ENCODE measurements at places on chromosomes 3 and 15. TPM values are rescaled to one million over a fixed set of nuclear protein-coding genes. Genes with fewer than 3 reads are reported as not detected.

DNA sequence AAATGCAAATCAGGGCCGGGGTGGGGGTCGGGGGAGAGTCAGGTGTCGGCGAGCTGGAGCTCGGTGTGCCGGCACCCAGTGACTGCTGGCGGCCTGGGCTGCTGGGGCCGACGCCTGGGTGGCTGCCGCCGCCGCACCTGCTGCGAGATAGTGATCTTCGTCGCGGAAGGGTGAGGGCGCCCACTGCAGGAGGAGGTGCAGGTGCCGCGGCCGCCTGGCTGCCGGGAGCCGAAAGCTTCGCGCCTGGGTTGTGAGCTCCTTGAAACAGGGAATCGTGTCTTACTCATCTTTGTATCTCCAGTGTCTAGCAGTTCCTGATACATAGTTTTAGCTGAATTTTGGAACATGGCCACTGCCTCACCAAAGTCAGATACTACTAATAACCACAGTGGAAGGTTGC lies 64.0 kb upstream of the CPOX start:
- no peak for DNase-seq

DNA sequence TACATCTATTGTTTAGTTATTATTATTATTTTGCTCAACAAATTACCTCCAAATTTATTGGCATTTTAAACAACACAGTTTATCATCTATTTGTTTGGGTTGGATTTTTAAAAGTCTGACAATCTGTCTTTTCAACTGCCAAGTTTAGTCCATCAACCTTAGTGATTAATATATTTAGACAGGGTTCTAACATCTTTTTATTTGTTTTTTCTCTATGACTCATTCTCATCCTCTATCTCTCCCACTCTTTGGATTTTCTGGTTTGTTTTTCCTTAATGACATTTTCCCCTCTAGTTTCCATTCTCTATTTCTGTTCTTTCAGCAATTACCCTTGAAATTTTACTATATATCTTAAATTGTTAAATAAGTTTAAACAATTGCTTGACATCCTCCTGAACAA lies 41.9 kb downstream of the EMC4 start:
- no peak for DNase-seq

GRCh38 chr3:194197981-194198695 lies 62.2 kb downstream of the HES1 start:
- DNase-seq, result no peak

GRCh38 chr15:90261811-90262210 lies 3.7 kb upstream of the NGRN start:
- no peak for DNase-seq

DNA sequence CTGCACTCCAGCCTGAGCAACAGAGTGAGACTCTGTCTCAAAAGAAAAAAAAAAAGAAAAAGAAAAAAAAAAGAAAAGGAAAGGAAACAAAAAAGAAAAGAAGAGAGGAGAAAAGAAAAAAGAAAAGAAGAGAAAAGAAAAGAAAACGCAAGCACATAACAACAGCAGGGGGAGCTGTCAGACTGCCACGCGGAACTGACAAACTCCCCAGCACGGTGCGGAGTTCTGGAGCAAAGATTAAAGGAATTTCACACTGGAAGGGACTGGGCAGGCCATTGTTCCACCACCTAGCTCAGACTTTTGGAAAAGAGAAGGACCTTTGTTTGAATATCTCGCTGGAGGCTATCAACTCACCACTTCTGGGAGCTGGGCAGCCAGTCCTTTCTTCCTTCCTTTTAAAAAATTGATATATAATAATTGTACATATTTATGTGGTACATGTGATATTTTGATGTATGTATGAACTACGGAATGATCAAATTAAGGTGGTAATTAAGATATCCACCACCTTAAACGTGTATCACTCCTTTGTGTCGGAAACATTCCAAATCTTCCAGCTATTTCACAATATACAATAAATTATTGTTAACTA lies 40.5 kb downstream of the DPPA2 start:
- no peak for DNase-seq

- DNase-seq, result no peak
Observed at GRCh38 chr3:133840767-133841166, 35.2 kb downstream of the SRPRB start.

DNA sequence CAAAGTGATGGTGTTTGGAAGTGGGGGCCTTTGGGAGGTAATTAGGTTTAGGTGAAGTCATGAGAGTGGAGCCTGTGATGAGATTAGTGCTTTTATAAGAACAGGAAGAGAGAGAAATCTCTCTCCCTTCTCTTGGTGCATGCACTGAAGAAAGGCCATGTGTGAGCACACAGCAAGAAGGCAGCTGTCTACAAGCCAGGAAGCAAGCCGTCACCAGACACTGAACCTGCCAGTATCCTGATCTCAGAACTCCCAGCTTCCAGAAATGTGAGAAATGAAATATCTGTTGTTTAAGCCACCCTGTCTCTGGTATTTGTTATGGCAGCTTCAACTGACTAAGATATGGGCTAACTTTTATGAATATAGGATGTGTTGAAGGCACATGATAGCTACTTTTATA lies 72.6 kb downstream of the REC114 start:
- no peak for DNase-seq

DNA sequence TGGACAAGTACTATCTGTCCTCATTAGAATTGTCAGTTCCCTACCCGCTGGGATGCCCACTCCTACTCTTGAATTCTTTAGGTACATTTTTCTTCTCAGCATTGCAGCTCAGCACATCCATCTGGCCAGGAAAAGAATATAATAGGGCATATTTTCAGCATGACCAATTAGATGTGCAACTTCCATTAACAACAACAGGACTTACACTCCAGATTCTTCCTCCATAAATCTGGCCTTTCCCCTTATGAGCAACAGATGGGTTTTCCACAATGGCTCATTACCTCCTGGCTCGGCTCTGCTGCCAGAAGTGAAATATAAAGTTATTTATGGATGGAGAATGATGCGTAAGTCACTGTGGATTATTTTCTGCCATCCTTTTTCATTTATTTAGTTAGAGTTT lies 443.8 kb upstream of the TGFBR2 start:
- no peak for DNase-seq

DNA sequence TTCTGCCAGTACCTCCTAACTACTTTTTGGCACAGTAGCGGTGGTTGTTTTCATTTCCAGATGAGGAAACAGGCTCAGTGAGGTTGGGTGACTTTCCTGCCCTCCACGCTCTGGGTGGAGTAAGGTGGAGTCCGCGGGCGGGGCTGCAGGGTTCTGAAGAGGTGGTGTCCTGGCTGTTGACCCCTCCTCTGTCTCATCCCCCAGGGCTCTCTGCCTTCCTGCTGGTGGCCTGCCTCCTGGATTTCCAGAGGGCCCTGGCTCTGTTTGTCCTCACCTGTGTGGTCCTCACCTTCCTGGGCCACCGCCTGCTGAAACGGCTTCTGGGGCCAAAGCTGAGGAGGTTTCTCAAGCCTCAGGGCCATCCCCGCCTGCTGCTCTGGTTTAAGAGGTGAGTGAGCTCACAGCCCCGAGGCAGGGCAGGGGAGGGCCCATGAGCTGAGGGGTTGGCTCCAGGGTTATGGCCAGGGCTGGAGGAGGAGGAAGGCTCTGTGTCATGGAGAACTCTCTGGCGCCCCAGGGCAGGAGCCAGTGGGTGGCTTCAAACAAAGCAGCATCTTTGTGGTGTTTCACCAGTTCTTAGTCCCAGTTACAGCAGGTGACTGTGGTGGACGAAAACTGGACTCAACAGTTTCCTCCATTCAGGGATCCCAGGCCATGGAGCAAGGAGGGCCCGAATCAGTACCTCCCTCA lies 10.4 kb downstream of the SLC28A1 start:
- DNase-seq, result no peak

- DNase-seq, result no peak
Observed at GRCh38 chr3:172155897-172156585, 116.7 kb downstream of the FNDC3B start.

DNA sequence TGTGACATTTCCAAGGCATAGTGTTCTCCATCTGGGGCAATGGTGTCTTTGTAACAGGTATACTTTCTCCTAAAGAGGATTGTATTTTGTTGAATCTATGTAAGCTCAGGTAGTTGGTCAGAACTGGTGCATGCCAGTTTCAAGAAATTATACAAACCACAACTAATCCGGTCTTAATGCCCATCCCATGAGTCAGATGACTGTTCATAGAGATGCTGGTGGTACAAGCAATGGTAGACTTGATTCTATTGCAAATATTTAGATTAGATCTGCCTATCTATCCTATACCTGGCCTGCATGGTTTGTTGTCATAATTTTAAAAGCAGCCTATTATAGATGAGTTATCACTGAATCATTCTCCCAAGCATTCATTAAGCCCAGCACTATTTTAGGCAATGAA lies 43.5 kb downstream of the ATP13A5 start:
- no peak for DNase-seq

- DNase-seq, result no peak
Observed at GRCh38 chr3:187531831-187532230, 138.4 kb downstream of the SST start.

GRCh38 chr3:113896930-113897329 lies 50.9 kb upstream of the ZDHHC23 start:
- no peak for DNase-seq

DNA sequence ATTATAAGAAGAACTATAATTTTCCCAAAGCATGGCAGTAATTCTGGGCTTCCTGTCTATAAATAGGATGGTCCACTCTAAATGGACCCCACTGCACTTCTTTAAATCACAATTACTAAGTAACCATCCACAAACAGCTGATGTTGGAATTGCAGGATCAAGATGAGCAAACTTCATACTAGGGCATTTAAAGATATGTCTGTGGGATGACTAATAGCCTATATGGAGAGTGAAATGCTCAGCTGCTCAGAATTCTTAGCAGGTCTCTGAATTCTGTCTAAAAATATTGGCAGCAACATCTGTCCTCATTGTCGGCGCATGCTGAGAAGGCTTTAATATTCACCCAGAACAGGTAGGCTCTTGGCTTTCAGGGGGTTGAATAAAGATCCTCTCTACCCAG lies 140.4 kb downstream of the SATB1 start:
- no peak for DNase-seq

DNA sequence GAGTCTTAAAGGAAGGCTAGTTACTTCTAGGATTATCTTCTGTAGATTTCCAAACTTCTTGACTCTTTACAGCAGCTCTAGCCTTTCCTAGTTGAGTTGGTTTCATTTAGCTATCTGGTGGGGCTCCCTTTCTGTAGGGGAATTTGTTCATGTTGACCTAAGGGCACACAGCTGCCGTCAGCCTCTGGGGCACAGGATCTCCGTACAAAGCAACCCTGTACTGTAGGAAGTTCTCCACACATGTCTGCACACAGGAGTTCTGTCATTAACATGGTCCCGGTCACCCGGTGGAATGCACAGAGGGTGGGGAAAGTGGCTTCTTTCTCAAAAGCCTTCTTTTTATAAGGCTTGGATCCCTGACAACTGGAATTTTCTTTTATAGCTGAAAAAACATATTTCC lies 88.7 kb upstream of the TNIK start:
- no peak for DNase-seq

DNA sequence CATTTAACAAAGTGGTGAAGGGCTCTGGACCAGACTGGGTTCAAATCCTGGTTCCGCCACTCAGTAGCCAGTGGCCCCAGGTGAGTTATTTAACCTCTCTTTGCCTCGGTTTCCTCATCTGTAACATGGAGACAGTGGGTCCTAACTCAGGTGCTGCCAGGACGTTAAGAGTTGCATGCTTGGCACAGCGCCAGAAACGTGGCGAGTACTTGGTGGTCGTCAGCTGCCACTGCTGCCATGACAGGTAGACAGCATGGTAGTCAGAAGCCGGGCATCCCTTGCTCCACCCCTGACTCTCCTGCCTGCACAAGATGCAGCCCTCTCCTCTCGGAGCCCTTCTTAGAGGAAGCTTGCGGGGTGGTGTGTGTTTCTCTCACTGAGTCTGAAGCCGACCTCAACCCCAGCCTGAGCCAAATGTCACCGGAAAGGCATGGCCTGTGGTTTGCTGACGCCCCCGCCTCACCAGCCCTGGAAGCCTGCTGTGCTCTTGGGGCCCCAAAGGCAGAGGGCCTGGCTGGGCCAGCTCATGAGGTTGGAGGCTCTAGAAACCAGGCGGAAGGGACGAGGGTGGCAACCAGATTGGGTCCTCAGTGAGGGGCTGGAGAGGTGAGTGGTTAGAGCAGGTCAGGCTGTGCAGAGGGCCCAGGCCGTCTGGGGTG lies 160.8 kb upstream of the TLE3 start:
- no peak for DNase-seq

GRCh38 chr3:138748190-138748589 lies 86.5 kb downstream of the PIK3CB start:
- no peak for DNase-seq

DNA sequence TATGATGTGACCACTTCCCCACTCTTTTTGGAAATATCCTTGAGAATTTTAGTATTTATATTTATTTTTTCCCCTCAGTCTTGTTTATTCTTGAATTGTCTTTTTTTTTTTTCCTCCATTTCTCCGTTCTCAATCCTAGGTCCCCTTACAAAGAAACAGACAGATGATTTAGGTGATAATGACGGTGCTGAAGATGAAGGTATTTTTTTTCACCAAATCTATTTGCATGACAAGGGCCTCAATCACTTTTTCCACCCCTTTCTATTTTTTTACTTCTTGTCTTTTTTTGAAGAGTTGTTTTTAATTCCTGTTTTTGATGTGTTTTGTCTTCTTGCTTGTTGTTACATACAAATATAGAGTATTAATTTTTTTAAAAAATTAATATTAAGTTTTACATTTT lies 402.6 kb downstream of the NLGN1 start:
- no peak for DNase-seq

DNA sequence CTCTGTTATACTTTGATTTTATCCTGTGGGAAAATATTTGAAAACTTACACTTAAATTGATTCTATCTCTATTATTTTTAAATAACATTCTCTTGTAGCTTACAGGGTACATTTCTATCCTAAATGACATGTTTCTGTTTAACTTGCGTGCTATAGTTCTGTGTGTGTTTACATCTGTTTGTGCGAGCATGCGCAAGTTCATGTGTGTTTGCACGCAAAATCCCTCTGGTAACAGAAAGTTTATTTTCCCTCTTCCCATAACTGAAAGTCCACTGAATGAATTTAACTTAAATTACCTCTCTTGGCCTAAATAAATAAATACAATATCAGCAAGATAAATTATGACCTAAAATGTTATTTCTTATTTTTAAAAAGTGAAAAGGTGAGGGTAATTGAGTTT lies 117.3 kb upstream of the NEO1 start:
- DNase-seq, result no peak

- no peak for DNase-seq
Observed at GRCh38 chr3:81544385-81544784, 217.1 kb downstream of the GBE1 start.

GRCh38 chr15:99925661-99926461 lies 192.6 kb upstream of the LYSMD4 start:
- DNase-seq, result no peak

The GOLGA6A gene
- total RNA-seq, result not detected

The ARF4 gene
- total RNA-seq, result 65.6 TPM

The RLBP1 gene
- not detected for total RNA-seq

The PAQR9 gene
- not detected for total RNA-seq

The CD96 gene
- 0.45 TPM for total RNA-seq

The SPINT1 gene
- total RNA-seq, result 26.6 TPM

The FOXB1 gene
- total RNA-seq, result not detected

The FBN1 gene
- total RNA-seq, result 12.6 TPM

The FGD5 gene
- 0.11 TPM for total RNA-seq

The LMCD1 gene
- total RNA-seq, result 1.7 TPM

The PBRM1 gene
- total RNA-seq, result 58.4 TPM

The FAM98B gene
- total RNA-seq, result 28.5 TPM
